ENCODE measurements at places on chromosomes 11 and 22.

GRCh38 chr22:40007853-40008710, 13.3 kb downstream of the FAM83F start:
- ATAC-seq: peak; percentile 51

GRCh38 chr22:41504816-41505215, 35.9 kb downstream of the ACO2 start:
- no peak for ATAC-seq

GRCh38 chr11:3616721-3617460, 24.9 kb downstream of the ART5 start:
- no peak for ATAC-seq

DNA sequence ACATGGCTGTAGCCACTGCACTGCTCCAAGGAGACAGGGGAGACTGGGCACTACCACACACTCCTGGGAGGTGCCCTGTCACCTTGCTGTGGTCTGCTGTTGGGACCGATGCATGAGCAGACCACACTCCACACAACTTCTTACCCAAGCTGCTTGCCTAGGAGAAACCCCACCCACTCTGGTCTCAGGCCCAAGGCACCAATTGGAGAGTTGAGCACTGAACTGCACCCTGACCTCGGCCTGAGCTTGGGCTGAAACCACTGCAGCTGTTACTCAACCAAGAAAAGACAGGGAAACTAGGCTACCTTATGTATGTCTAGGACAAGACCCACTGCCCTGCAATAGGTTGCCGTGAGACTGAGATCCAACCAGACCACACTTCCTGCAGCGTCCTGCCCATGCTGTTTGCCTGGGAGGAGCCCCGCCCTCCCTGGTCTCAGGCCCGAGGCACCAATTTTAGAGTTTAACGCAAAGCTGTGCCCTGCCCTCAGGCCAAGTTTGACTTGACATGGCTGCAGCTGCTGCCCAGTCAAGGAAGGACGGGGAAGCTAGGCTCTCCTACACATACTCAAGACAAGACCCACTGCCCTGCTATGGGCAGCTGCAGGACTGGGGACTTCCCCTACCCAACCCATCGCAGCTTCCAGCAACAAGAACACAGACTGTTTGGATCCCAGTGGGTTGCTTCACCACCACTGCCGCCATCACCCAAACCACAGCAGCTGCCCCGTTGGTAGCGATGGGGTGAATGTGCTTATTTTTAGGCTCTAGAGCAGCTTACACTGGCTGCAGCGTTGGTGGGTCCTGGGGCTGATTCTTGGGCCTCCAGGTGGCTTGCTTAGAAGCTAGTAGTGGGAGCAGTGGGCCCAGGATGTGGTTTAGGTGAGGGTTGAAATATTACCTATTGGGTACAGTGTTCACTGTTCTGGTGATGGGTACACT, 66.8 kb downstream of the BRD1 start:
- peak; percentile 34 for ATAC-seq

- ATAC-seq: no peak
Measured at GRCh38 chr11:104738918-104739317, 159.3 kb downstream of the CASP12 start.

DNA sequence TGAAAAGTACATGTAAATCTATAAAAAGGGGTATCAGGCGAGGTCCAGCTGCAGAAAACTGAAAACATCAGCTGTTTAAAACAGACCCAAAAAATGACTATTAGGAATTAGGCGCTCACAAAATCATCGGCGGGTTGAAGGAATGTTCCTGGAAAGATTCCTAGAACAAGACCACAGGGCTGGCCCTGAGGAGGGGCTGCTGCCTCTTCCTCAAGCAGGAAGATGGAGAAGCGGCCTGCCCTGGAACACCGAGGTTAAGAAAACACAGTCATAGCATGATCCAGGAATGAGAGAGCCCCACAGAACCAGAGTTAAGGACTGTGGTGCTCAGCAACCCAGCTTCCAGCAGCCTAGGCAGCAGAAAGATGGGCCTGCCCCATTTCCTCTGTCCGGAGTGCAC, 78.4 kb downstream of the C11orf91 start:
- no peak for ATAC-seq

DNA sequence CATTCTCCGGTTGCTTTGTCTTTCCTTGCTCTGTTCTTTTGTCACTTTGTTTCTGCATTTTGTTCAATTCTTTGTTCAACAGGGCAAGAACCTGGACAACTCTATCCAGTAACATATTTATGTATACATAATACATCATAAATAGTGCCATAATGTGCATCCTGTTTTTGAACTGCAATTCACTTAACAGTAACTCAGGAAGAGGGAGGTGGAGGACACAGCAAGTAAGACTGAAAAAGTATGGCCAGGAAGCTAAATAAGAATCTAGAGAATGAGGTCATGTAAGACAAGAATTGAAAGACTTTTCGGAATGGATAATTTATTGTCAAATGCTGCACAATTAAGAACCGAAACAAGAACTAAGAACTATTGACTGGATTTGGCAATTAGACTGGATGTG, 29.2 kb upstream of the CHORDC1 start:
- ATAC-seq: peak; percentile 55

- no peak for ATAC-seq
Measured at GRCh38 chr11:64409278-64409677, 50.3 kb downstream of the RPS6KA4 start.

DNA sequence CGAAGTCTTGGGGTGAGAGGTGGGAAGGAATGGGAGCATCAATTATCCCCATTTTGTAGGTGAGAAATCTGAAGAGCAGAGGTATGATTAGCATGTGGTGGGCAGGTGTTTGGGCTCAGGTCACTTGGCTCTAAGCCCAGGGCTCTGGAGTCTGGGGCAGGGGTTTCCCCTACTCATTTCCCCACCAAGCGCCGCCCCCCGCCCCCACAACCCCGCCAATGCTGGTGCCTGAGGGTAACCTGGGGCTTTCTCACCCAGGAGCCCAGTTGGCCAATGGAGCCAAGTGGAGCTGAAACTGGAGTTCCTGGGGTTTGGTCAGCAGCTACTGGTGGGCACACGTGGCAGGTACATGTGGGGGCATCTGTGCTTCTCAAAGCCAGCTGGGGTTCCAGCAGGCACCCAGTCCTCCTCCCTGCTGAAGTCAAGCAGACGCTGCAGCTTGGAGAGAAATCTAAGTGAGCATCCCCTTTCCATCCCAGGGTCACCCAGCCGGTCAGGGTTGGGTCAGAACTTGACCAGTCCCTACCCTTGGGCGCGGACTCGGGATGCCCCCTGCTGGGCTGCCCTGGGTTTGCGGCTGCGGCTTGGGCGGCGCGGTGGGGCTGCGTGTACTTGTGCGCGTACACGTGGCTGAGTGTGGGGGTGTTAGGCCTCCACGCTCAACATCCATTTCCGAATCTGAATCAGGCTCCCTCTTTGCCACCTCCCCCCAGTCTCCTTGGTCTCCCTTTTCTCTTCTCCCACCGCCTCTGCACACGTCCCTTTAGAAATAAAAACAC, 1.7 kb upstream of the CHRM1 start:
- ATAC-seq: peak; percentile 69

DNA sequence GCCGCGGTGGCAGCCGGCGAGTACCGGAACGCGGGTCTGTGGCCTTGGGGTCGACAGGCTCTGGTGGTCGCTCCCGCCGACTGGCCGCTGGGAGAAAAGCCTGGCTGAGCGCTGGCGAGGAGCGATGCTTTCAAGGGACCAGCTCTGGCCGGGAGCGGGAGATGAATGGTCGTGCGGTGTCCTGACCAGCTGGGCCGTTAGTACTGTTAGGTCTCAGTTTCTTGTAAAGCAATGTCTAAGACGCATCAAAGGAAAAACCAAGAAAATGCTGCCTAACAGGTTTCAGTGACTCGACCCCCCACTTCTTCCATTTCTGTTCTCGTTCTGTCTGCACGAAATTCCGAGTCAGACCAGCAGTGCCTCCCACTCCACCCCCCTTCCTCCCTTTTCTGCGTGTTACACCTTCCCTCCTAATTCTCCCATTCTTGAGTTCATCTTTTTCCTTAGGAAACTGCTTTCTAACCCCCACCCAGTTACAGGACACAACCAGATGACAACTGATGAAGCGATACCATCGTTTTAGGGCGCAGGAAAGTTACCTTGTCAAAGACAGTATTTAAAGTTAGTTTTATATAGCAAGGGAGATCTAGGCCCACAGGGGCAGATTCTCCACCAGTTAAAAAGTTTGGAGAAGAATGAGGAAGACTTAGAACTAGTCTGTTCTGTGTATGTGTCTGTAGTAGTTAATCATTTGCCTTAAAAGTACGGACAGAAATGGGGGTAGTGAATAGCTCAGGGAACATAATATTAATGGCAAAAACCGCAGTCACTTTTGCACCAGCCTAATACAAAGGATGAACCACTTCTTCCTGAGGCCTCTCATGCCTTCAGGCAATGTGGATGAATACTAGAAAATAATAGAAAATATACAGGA, 1.0 kb downstream of the CUL5 start:
- ATAC-seq: peak; percentile 1

- ATAC-seq: peak; percentile 68
Measured at GRCh38 chr11:108135845-108136544, 14.6 kb downstream of the ACAT1 start.

DNA sequence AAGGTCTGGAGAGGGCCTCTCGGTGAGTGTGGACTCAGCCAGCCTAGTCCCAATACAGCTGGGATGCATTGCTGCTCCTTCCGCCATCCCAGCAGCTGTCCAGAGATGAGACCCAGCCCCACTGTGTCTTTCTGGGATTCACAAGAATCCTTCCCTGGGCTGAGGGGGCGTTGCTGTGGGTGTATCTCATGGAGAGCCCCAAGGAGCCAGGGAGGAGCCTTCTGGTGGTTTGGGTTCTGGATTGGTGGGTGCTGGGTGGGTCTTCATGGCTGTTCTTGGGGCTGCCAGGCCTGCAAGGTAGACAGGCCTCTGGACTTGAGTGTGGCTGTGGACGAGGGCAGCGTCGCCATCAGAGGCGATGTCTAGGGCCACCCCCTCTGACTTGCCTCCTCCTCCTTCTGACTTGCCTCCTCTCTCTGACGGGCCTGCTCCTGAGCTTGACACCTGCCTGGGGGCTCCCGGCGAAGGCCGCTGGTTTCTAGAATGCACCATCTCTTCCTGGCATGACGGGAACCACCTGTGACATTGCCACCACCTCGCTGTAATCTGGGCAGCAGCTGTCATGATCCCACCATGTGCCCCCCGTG, 17.2 kb downstream of the KCNQ1 start:
- ATAC-seq: no peak

DNA sequence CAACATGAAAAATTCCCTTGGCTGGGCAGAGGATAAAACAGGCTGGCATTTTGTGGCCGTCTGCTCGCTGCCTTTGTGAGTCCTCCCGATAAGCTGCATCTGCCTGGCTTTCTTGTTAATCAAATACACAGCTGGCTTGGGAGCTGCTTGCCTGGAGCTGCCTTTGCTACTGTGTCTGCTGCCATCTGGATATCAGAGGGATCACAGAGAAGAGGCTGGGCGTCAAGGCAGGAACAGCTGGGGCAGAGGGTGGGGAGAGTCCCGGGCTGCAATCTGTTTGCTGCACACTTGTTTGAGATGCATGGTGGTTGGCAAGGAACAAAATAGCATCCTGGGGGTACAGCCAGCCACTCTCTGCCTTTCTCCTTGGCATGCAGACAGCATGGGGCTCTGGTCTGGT, 36.0 kb downstream of the COMMD9 start:
- no peak for ATAC-seq

- no peak for ATAC-seq
Measured at GRCh38 chr11:124880290-124880611, 15.0 kb downstream of the ROBO3 start.

DNA sequence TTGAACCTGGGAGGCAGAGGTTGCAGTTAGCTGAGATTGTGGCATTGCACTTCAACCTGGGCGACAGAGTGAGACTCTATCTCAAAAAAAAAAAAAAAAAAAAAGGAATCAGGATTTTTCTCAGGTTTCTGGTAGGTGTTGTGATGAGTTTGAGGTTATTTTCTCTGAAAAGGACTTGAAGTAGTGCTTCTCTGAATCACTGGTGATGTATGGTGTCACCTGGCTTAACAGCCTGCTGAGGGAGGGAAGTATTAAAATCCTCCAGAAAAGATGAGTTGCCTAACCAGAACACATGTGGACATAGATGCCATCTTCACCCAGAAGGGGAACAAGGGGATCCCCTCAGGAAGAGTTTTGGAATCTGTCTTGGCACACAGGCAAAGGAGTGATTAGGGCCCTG, 20.1 kb downstream of the SMARCB1 start:
- ATAC-seq: no peak
